Transverse colon (tissue), 4 donors: ENCODE measurements at places on chromosomes 7 and 10. TPM values are rescaled to one million over a fixed set of nuclear protein-coding genes. Genes with fewer than 3 reads are reported as not detected.

Gene MUC12
- 2,095 TPM for total RNA-seq

Gene IFIT1
- total RNA-seq: 6.0 TPM

Gene GRM3
- not detected for total RNA-seq

Gene CYP2C19
- total RNA-seq: 9.7 TPM

Gene PPP1R3C
- total RNA-seq: 1.1 TPM

Gene MBLAC1
- 4.4 TPM for total RNA-seq

Gene AKR1D1
- total RNA-seq: not detected

Gene ZNF398
- total RNA-seq: 24.0 TPM

DNA sequence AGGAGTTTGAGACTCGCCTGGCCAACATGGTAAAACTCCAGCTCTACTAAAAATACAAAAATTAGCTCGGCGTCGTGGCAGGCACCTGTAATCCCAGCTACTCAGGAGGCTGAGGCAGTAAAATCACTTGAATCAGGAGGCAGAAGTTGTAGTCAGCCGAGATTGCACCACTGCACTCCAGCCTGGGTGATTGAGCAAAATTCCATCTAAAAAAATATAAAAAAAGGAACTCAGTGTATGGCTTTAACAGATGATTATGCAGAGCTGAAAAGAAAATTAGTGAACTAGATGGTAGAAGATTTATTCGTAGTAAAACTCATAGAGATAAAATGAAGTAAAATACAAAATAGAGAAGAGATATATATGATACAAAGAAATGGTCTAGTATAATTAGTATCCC is 12.6 kb upstream of the CNOT4 start:
- DNase-seq: no peak

DNA sequence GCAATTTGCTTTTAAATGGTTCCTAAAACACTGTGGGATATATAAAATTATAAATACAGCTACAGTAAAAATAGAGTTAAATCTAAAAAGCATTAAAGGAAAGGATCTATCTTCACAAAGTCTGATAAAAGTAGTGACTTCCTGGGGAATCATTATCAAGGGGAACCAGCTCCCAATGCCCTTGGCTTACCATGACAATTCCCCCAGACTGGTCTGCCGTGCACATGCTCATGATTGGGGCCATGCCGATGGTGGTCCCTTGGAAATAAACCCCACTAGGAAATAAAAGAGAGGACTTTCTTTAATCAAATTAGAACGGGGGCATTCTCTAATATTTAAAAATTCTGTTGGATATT is 201.8 kb downstream of the FANK1 start:
- DNase-seq: no peak

GRCh38 chr10:101986624-101986971 is 69.4 kb downstream of the ARMH3 start:
- peak; percentile 23 for DNase-seq

DNA sequence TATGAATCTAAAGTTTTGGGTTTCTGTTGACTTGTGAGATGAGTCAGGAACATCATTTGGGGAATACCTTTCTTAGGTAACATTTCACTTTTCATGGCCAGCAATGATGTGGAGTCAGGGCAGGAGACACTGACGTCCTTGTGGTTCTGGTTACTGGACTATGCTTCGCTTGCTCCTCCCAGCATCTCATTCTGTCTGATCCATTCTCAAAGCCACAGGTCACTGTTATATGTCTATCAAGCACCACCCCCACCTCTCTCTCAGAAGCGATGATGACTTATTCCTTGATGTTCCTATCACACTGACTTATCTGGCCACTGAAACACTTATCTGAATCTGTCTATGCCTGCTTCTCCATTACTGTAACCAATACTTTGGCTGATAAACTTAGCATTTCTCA is 51.6 kb downstream of the TES start:
- DNase-seq: no peak

DNA sequence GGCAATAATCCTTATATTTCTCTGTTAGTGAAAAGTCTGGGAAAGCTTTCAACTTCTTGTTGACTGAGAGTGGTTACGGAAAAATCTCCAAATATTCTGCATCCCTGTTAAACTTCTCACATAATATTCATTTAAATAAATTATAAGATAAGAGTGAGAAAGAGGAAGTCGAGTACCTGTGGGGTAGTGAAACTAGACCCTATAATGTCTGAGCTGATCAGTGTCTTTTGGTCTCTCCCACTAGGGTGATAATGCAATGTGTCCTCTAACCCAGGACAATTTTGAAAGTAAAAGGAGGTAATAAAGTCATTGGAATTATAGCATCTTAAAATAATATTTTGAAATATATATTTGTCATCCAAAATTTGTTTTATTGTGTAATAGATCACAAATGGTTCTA is 2.1 kb upstream of the AGR3 start:
- no peak for DNase-seq

DNA sequence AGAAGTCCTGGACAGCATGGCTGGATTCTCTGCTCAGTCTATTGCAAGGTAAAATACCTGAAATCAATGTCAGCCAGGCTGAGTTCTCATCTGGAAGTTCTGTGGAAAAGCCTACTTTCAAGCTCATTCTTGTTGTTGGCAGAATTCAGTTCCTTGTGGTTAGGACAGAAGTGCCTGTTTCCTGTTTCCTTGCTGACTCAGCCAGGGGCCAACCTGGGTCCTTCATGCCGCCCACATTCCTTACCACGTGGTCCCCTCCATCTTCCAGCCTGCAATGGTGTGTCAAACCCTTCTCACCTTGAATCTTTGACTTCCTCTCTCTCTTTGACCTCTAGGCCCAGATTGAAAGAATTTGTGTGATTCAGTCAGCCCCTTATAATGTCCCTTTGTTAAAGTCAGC is 197.1 kb upstream of the STK17A start:
- DNase-seq: no peak

- no peak for DNase-seq
Observed at GRCh38 chr7:71987200-71987767, 424.9 kb downstream of the CALN1 start.

DNA sequence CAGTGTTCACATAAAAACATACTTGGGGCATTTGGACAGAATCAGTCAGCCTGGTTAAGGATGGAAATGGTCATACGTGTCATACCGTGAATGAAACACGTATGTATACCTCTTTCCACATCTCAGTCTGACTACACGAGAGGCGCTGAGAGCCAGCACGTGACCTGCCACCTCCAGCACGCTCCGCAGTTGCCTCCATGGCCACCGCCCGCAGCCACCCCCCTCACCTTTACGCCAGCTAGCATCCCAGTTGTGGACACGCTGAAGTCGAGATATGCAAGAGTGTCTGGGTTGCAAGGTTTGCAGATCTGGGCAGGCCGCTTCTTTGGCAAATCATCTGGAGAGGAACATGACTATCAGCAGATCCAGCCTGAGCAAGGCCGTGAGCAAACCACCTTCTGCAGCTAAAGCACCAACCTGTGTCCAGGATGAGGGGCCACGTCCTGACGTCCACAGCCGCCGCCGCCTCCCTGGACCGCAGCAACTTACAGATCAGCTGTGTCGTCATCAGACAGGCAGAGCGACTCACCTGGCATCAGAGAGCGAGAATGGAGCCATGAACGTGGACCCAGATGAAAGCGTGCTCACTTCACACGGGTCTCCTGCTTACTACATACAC is 209.4 kb downstream of the ZMYND11 start:
- DNase-seq: no peak

DNA sequence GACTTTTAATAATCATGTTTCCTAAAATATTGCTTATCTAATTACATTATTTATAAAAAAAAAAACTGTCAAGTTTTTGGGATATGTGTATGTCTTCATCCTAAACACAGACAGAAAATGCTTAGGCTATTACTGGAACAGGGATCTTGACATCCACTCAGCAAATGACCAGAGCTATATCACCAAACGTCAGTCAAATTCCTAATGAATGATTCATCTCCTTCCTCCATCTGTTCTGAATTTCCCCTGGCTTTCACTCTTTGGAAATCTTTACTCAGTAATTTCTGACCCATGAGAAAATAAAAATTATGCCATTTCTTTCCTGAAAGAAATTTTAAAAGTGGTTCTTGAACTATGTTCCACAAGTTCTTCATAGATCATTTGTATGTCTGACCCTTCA is 552.4 kb upstream of the KCND2 start:
- DNase-seq: no peak

- DNase-seq: no peak
Observed at GRCh38 chr7:28729281-28729680, 228.8 kb downstream of the TRIL start.

DNA sequence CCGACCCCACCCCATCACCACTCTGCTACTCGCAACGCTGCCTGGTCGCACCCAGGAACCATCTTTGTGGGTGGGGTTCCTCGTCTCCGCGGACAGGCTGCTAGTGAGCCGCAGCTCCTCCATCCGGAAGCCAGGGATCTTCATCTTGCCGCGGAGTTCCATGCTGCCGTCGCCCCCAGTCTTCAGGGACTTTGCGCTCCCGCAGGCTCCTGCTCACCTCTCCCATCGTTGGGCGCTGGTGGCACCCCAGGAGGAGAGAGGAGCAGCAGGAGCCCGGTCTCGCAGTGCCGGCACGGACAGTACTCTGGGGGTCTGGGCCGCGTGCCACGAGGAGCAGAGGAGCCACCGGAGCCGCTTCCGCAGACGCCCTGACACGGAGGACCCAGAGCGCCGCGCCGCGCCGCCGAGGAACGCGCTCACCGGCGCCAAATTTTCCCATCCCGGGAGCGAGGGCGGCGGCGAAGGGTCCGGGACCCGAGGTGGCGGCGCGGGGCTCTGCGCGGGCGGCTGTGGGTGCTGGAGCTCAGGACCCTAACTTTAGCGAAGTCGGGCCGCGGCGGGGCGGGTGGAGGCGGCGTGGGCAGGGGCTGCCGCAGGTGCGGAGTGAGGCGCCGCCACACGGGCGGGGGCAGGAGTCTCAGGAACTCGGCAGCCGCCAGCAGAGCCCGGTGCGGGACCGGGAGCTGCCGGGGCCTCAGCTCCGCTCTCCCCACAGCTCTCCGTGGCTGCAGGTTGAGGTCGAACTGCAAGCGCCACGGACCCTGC is 750.1 kb upstream of the SORCS1 start:
- peak; percentile 7 for DNase-seq

DNA sequence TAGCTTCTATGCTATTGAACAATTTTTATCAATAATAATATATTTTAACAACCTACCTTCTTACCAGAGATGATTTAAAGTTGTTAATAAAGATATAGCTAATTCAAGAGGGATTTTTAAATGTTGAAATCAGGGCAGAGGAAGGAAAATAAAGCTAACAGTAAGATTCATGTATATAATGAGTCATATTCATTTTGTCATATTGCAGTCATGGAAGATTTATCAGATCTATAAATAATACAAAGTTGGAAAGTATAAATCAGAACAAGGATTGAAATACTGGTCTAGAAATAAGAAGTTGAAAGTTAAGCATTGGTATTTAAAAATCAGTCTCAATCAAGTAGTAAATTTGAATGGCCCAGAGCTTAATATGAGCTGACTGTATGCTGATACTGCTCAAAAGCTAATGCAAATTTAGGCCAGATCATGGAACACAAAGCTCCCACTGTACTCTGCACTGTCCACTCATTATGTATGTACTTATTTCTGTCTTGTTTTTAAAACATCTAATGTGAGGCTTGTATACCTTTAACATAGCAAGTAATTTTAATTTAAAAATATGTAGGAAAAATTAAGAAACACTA is 196.9 kb downstream of the ZEB1 start:
- no peak for DNase-seq

- DNase-seq: no peak
Observed at GRCh38 chr7:103132995-103133688, 15.8 kb downstream of the NAPEPLD start.

- no peak for DNase-seq
Observed at GRCh38 chr7:18939771-18940592, 177.5 kb downstream of the TWIST1 start.

GRCh38 chr10:52645187-52645758 is 127.3 kb downstream of the MBL2 start:
- DNase-seq: no peak

GRCh38 chr10:98748298-98748697 is 301.6 kb upstream of the HPS1 start:
- DNase-seq: no peak

DNA sequence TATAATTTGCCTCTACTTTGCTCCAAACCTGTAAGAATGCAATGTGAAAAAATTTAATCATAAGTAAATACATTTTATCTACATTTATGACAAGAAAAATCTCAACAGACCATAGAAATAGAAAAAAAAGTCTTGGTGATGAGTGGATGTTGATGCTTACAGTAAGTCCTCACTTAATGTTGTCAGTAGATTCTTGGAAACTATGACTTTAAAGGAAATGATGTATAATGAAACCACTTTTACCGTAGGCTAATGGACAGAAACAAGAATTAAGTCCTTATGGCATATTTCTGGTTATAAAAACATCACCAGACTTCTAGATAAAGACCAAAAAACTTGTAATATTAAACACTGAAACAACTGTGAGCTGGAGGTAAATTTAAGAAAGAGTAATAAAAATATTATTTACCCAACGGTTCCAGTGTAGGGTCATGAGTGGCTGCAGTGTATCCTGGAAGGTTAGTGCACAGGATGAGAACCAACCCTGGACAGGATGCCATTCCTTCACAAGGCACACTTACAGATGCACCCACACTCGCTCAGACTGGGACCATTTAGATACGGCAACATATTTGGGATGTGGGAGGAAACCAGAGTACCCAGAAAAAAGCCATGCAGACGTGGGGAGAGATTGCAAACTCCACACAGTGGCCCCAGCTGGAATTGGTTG is 76.3 kb downstream of the GLCCI1 start:
- DNase-seq: no peak

GRCh38 chr10:46530249-46531186 is 25.9 kb downstream of the GPRIN2 start:
- peak; percentile 5 for DNase-seq
